Esophagus muscularis mucosa (tissue), 4 donors: ENCODE measurements at places on chromosomes 5 and 9. TPM values are rescaled to one million over a fixed set of nuclear protein-coding genes. Genes with fewer than 3 reads are reported as not detected.

The MYO10 gene
- 7.1 TPM for total RNA-seq

The TSLP gene
- 2.9 TPM for total RNA-seq

- no peak for DNase-seq
- H3K36me3 ChIP-seq = no peaks in the 10 kb centered on the region
Measured at GRCh38 chr5:38249812-38250211, 8.5 kb upstream of the EGFLAM start.

- no peaks in the 10 kb centered on the region for H3K4me1 ChIP-seq
- H3K4me3 ChIP-seq = no peak overlapping the region
- H3K36me3 ChIP-seq = no peaks in the 10 kb centered on the region
- H3K27me3 ChIP-seq = no peaks in the 10 kb centered on the region
- H3K27ac ChIP-seq = no peak overlapping the region
Measured at GRCh38 chr5:22473886-22474285, 379.3 kb downstream of the CDH12 start.

DNA sequence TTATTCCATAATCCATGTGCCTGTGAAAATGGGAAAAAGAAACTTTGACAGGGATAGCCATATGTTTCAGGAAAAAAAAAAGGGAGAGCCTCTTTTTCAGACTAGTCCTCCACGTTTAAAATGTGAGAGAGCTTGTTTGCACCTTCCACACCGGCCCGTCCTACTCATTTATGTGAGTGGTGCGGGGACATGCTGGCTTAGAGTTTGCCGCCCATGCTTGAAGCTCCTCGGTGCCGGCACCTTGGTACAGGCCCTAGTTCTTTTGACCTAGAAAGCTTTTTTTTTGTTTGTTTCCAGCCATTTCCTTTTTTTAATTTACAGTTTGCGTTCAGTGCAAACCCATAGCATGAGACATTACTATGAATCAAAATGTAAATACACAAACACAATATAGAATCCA lies 27.8 kb downstream of the PSAT1 start:
- no peak for DNase-seq
- H3K36me3 ChIP-seq = no peaks in the 10 kb centered on the region

- H3K27ac ChIP-seq = no peak overlapping the region
- H3K4me3 ChIP-seq = no peak overlapping the region
- H3K36me3 ChIP-seq = no peaks in the 10 kb centered on the region
- H3K27me3 ChIP-seq = no peaks in the 10 kb centered on the region
- no peak for DNase-seq
Measured at GRCh38 chr9:92525306-92525705, 10.5 kb downstream of the ECM2 start.

GRCh38 chr5:153983885-153984284 lies 54.8 kb downstream of the FAM114A2 start:
- no peaks in the 10 kb centered on the region for H3K4me1 ChIP-seq
- H3K36me3 ChIP-seq = no peaks in the 10 kb centered on the region
- no peak overlapping the region for H3K4me3 ChIP-seq
- H3K27ac ChIP-seq = no peak overlapping the region
- DNase-seq = no peak

GRCh38 chr9:104682642-104683041 lies 11.7 kb upstream of the OR13D1 start:
- no peaks in the 10 kb centered on the region for H3K4me1 ChIP-seq
- H3K27ac ChIP-seq = no peak overlapping the region
- no peaks in the 10 kb centered on the region for H3K27me3 ChIP-seq
- H3K36me3 ChIP-seq = no peaks in the 10 kb centered on the region
- no peak overlapping the region for H3K4me3 ChIP-seq

- H3K4me3 ChIP-seq = no peak overlapping the region
- H3K4me1 ChIP-seq = no peaks in the 10 kb centered on the region
- no peak for DNase-seq
- no peaks in the 10 kb centered on the region for H3K36me3 ChIP-seq
- no peak overlapping the region for H3K27ac ChIP-seq
Measured at GRCh38 chr5:57349214-57349613, 133.4 kb downstream of the ACTBL2 start.

- DNase-seq = no peak
- H3K27ac ChIP-seq = no peak overlapping the region
- H3K36me3 ChIP-seq = no peaks in the 10 kb centered on the region
- H3K4me1 ChIP-seq = no peaks in the 10 kb centered on the region
Measured at GRCh38 chr9:21919377-21920362, 74.5 kb downstream of the CDKN2A start.

DNA sequence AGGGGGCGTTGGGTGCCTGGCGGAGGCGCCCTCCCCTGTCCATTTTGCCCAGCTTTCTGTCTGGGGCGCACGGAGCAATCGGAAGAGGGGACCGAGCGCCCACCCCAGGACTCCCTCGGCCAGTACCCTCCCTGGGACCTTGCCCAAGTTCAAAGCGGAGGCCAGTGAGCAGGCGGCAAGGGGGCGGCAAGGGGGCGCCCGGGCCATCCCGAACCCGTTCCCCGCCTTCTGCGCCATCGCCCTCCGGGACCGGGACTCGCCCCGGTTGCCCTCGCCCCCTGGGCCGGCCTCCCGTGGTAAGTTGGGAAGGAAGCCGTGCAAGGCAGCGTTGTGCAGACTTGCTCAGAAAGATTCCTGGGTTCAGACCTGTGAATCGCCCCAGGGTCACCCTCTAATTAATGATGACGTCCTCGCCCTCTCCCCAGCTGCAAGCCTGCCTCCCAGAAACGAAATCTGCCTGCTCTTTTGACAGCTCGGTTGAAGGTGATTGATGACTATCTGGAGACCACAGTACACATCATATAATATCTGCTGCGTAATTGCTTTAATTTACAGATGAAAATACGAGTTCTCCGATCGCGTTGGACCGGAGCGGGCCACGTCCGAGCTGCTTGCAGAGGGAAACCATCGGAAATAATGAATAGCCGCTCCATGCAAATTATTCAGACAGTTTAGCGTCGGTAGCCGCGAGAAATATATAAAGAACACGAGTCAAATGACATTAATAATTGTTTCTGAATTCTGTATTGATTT lies 1.4 kb upstream of the IRX4 start:
- H3K4me1 ChIP-seq = peaks cover 59% of the 10 kb centered on the region
- peaks cover 17% of the 10 kb centered on the region for H3K27me3 ChIP-seq
- no peak for DNase-seq
- no peak overlapping the region for H3K27ac ChIP-seq

DNA sequence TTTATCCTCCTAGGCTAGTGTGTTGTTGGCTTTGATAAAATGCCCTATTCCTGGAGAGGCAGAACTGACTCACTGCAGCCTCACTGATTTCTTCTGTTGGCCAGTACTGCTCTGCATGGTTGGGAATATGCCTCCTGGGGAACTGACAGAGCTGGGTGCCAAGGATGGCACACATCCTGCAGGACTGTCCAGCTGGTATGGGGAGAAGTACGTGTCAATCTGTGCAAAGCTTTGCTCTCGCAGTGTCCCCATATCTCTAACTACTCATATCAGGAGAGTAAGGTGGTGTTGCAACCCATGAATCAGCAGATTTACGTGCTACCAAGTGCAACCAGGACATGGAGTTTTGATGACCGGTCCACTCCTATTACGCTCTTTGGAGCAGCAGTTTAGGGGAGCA lies 74.7 kb downstream of the TEK start:
- H3K27me3 ChIP-seq = no peaks in the 10 kb centered on the region
- no peak overlapping the region for H3K4me3 ChIP-seq
- peak; percentile 42 for DNase-seq
- no peak overlapping the region for H3K27ac ChIP-seq
- peaks cover 17% of the 10 kb centered on the region for H3K4me1 ChIP-seq
- peaks cover 23% of the 10 kb centered on the region for H3K36me3 ChIP-seq

DNA sequence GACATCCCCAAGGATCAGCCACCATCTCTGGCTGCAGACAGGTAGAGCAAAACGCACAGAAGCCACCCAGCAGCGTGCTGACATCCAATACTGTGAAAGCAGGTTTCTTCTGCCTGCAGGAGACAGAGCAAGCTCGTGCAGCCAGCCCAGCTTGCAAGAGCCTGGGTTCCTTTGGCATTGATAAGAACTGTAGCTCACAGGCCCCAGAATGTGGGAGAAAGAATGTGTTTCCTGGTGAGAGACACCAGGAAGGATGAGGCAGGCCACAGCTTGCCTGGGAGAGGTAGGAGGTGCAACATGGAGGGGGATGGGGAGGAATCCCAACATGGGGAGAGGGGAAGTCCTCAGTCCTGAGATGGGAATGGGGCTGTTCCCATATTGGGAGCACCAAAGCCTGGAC lies 34.0 kb upstream of the ARAP3 start:
- H3K4me3 ChIP-seq = no peak overlapping the region
- H3K36me3 ChIP-seq = no peaks in the 10 kb centered on the region
- H3K27me3 ChIP-seq = no peaks in the 10 kb centered on the region
- DNase-seq = no peak
